ENCODE measurements at places on chromosomes 1 and 21. TPM values are rescaled to one million over a fixed set of nuclear protein-coding genes. Genes with fewer than 3 reads are reported as not detected.

The SPAG17 gene
- not detected for total RNA-seq

The SPATA17 gene
- not detected for total RNA-seq

The PRXL2B gene
- 42.1 TPM for total RNA-seq

The PODN gene
- total RNA-seq: not detected

The ADAMTSL4 gene
- total RNA-seq: 1.3 TPM

The MCOLN2 gene
- 117 TPM for total RNA-seq

The LIN28A gene
- total RNA-seq: not detected

DNA sequence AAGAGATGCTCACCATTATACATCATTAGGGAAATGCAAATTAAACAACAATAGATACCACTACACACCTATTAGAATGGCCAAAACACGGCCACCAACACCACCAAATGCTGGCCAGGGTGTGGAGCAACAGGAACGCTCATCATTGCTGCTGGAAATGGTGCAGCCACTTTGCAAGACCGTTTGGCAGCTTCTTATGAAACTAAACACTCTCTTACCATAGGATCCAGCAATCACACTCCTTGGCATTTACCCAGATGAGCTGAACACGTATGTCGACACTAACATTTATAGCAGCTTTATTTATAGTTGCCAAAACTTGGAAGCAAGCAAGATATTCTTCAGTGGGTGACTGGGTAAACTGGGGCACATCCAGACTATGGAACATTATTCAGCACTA is 28.9 kb upstream of the ADARB1 start:
- no peak for DNase-seq

DNA sequence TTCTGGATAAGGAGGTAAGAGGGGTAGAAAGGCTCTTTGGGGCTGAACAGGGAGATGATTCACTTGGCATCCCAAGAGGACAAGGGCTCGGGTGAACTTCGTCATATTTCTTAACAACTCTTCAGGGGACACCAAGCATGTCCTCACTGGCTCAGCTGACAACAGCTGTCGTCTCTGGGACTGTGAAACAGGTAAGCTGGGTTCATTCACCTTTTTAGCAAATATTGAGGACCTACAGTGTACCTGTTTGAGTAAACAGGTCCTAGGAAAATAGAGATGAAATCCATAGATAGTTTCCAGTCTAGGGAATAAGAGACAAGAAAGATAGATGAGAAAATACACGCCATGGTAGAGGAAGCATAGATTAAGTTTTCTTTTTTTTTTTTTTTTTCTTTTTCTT is 2.1 kb downstream of the EIF3I start:
- no peak for DNase-seq

- DNase-seq: no peak
Observed at GRCh38 chr1:201999625-202000238, 10.7 kb upstream of the ELF3 start.

DNA sequence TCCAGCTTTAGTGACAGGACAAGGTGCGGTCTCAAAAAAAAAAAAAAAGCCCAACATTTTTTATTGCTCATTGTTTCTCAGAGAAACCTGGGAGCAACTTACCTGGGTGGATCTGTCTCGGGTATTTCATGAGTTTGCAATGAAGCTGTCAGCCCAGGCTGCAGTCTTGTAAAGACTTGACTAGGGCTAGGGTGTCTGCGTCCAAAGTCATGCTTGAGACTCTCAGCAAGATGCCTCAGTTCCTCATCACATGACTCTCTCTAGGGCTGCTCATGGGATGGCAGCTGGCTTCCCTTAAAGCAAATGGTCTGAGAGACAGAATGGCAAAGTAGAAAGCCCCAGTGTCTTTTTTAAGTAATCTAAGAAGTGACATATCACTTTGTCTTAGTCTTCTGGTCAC is 8.1 kb downstream of the GABPA start:
- DNase-seq: no peak

DNA sequence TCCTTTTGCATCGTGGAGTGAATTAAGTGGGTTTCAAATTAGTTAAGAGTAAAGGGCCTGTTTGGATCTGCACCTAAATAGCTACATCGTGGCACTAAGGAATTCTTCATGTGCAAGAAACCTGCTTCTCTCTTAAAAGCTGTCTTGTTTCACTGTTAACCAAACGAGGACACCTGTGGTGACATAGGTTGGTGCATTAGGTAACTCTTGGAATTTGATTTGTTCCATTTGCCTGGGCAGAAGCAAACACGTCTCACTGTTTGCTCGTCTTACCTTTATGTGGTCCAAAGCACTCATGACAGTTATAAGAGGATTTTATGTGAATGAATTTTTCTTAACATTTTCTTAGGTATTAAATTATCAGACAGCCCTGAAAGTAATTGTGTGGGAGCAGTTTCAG is 60.9 kb downstream of the PRDM2 start:
- DNase-seq: no peak

- DNase-seq: no peak
Observed at GRCh38 chr1:31054349-31054748, 11.2 kb downstream of the PUM1 start.

DNA sequence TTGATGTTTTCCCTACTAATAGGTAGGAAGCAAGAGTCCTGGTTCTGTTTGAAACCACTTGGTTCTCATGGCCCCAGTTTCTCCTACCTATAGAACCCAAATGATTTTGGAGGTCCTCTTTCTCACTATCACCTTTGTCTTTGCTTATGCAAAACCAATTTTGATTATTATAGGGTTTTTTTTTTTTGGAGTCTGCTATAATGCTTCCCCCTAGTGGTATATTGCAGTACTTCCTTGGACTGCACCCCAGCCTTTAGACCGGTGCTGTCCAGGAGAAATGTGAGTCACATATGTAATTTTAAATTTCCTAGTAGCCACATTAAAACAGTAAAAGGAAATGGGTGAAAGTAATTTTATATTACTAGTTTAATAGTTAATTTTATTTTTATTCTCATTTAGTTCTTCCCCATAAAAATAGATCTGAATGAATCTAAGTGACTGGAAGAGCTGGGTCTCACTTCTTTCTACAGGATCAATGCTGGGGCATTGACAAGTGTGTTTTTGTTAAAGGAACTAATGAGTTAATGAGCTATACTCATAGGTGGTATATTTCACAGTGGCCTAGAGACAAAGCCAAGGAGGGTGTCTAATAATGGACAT is 10.6 kb downstream of the FCMR start:
- no peak for DNase-seq

DNA sequence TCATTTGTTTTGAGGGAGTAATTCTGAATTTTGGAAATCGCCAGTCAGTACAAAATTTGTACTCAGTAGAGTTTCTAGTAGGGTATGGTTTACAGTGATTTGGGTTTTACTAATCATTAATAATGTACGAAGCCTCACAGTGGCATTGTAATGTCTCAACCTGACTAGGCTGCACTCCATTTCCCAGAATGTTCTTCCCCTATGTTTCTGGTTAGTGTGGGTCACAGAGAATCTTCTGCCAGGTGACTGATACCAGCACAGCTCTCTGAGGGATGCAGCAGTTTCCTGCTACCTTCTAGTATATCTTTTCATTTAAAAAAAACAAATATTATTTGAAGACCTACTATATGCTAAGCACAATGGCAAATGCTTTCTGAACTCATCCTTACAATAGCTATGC is 112.9 kb downstream of the PTPN14 start:
- no peak for DNase-seq

DNA sequence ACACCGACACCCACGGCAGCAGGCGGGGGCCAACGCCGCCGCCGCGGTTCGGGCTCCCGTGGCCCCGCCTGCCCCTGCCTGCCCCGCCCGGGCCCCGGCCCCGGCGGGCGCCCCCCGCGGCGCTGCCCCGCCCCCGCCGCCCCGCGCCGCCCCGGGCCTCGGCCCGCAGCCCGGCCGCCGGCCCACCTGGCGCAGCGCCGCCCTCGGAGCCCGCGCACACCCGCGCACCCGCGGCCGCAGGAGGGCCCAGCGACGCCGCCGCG is at the start of gene WNT3A:
Gene WNT3A, plus strand, starts transcription at position 213 of the 263 bp plus-strand sequence. CDS start 131 bp downstream, outside the sequence.
- no peak for DNase-seq

- no peak for DNase-seq
Observed at GRCh38 chr21:33255404-33255803, 10.8 kb upstream of the IL10RB start.

DNA sequence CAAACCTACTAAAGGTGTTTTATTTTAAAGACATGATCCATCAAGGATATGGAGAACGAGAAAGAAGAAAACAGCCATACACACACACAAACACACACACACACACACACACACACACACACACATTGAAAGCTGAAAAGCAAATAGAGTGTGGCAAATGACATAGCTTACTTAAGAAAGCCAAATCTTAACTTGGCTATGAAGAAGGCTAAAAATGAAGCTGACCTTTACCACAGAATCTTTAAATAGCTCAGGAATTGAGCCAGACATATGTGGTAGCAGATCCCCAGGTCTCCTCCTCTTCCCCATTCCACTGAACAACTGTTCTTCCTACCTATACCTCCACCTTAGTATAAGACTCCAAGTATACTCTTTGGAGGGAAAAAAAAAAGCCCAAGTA is 185.6 kb downstream of the CLEC20A start:
- DNase-seq: no peak

DNA sequence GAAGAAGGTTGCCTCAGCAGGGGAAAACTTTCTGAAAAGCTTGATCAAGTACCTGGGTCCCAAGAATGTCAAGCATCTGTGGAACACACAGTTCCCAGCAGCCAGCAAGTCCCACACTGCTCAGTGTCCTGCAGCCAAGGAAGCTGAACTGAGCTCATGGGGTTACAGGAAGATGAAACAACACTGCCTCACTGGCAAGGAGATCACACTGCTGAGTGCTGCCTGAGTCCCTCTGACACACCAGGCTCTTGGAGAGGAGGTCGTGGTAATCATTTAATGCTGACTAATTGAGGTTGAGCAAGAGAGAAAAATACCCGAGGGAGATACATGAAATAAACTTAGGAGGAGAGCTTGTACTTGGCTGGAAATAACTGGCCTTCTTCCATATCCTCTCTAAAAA is 75.2 kb downstream of the MPZL1 start:
- no peak for DNase-seq

DNA sequence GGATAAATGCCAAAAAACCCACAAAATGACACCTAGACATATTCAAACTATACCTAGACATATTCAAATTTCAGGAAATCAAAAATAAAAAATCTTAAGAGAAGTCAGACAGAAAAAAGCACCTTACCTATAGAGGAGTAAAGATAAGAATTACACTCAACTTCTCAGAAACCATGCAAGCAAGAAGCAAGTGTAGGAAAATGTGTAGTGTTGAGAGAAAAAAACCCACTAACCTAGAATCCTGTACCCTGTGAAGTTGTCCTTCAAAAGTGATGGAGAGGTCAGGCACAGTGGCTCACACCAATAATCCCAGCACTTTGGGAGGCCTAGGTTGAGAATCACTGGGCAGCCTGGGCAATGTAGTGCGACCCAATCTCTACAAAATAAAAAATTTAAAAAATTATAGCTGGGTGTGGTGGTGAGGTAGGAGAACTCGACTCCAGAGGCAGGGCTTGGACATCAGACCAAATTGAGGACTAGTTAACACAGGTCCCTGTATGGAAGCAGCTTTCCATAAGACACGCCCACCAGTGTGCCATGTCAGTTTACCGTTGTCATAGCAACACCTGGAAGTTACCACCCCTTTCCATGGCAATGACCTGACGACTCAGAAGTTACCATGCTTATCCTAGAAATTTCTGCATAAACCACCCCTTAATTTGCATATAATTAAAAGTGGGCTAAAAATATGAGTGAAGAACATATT is 20.7 kb downstream of the PDIK1L start:
- no peak for DNase-seq

DNA sequence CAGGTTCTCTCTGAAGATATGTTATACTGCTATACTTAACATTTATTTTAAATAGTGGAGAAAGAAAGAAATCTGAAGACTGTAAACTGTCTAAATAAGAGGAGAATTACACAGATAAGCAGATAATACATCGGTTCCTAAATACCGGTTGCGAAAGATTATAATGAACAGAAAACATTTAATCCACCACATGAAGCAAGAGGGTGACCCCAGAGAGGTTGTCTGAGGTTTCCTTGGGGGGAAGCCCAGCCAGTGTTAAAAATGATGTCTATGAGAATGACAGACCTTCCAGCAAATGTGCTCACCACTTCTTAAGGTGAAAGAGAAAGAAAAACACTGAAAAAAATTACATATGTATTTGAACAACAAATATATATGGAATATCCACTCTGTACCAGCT is 356.4 kb upstream of the KAZN start:
- no peak for DNase-seq

GRCh38 chr1:43300378-43301094 is at the start of gene TIE1:
Gene TIE1 (plus strand): TSS chr1:43300982. CDS start chr1:43301072, 90 bp downstream.
- DNase-seq: no peak
